ENCODE measurements at places on chromosomes 1 and 21.

- DNase-seq = no peak
These were observed 98.9 kb downstream of the PGBD5 start for GRCh38 chr1:230326971-230327891.

DNA sequence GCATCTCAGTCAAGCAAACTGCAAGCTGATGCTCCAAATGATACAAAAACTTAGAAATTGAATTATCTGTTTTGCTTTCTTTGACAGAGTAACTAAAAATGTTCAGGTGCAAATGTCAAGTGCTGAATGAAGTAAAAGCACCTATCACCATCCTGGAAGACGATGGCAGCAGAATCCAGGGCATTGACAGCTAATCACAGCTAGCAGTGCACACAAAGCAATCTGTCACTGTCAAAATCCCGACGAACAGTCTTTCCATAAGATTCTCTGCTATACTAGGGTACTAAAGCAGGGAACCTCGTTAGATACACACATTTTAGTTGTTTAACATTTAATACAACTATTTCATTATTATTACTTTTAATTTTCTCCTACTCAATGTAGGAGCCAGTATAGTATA lies 233.3 kb downstream of the BRINP3 start:
- no peak for DNase-seq

DNA sequence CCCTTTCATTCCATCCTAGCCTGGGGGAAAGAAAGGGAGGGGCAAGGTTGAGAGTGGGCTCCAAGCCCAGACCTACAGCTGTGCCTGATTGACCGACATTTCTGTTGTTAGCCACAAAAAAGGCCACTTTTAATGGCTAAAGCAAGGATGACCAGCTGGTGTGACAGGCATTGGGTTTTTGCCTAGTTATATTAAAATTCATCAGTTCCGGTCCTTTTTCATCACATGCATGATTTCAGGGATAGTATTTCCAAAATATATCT lies 192.3 kb downstream of the ZNF326 start:
- DNase-seq = no peak

DNA sequence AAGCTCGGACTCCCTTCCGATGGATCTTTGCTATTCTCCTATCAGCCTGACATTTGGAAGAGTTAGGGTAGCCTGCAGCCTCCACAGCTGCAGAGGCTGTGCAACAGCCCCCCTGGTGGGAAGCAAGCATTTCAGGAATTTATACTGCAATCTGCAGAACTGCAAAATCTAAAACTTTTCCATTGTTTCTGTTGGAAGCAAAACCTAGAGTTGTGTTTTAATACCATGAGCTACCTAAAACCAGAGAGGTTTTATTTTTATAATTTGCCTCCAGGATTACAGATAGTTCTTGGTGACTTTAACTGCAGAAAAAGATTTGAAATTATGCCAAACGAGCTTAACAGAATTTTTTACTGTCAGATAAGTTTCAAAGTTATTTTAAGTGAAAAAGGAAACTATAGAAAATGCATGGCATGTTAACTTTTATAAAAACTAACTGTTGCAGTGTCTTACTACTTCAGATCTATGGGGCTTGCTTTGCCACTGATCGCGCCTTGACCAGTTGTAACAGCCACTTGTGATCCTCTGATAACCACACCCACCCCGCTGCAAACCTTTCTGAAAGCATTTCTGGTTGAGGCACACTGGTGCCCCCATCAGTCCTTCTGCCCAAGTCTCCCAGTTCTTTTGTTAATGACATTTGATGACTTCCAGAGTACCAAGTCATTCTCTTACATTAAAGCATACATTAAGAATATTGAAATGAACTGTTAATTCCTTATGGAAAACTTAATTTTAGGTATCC lies 64.8 kb downstream of the PRDM2 start:
- peak; percentile 20 for DNase-seq

- DNase-seq = no peak
These were observed 12.0 kb downstream of the HMGB4 start for GRCh38 chr1:33875862-33876261.

DNA sequence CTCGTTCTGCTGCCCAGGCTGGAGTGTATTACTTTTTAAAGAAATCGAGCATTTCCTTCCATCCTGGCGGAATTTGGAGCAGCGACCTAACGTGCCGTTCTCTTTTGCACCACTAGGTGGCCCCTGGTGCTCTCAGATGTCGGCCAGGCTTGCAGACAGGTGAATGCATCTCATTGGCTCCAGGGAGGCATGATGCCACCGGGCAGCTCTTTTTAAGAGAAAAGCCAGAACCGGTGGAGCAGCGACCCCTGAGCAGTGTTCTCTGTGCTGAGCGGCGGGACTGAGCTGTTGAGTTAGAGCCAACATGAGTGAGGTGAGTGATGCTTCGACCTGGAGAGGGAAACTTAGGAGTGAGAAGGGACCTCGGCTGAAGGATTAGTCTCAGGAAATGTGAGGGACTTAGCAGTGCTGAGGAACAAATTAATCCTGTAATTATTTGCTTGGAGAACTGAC lies at the start of gene PCP4:
TSS of gene PCP4 (plus strand) at position 241 of the 453 bp plus-strand sequence. CDS start at position 305, 64 bp downstream.
- DNase-seq = no peak

DNA sequence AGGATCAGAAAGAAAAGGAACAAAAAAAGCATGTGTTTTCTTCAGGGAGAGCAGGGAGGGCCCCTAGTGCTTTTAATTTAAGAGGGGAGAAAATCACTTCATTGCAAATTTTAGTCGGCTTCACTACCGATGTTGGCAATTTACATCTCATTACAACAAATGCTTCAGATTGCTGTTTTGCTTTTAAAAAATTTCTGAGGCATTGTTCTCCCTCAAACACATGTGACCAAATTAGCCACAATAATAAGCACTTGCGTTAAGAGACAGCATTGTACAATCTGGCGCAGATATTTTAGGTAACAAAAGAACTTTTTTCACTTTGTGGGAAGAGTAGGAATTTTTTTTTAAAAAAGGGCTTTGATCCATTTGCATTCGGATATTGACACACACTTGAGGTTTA lies 29.8 kb downstream of the BEND5 start:
- no peak for DNase-seq

DNA sequence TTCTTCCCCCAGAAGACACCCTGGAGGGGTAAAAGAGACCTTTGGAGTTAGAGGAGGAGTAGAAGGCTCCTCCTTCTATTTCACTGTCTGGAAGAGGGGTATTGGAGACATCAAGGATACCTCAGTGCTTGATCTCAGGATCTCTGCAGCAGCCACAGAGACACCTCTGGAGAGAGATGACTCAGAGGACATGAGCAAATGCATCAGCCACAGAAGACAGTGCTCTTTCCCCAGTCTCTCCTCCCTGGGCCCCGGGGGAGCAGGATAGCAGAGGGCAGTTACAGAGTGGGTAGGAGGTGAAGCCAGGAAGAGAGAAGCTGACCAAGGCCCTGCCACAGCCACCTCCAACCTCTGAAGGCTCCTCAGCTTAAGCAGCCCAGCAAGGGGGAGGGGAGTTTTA lies 15.3 kb upstream of the TEDDM1 start:
- no peak for DNase-seq

- DNase-seq = no peak
These were observed 436 bp upstream of the TTLL7 start for GRCh38 chr1:83999316-83999819.

GRCh38 chr21:38820471-38821239 lies 14.9 kb downstream of the ETS2 start:
- DNase-seq = no peak

GRCh38 chr1:171252482-171252881 lies 4.2 kb downstream of the FMO1 start:
- DNase-seq = no peak

DNA sequence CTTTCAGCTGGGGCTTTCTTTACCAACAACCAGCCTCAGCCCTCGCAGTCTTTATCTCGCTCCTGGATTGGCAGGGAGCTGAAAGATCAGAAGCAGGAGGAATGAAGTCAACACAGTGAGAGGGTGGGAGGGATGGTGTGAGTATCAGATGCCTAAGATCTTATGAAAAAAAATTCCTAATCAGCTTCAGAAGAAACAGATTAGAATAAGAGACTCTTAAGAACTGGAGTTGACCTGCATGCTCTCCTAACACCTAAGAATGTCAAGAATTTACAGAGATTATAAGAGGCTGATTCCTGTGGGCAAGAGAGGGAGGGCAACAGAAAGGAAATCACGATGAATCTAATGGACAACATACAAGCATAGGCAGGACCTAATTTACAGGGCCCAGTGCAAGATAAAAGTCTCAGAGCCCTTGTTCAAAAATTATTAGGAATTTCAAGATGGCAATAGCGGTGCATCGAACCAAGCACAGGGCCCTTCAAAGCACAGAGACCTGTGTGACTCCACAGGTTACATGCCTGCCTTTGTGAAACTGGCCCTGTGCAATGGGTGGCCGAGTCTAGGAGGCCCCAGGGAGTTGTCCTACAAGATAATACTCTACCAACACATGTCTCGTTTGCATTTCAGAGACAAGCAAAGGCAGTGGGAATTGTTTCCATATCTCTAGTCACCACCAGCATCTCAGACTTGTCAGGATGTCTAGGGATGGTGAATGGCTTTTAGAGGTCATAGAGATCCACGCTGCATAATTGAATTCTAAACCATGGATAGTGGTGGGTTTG lies 65.3 kb upstream of the PPP2R5A start:
- no peak for DNase-seq

DNA sequence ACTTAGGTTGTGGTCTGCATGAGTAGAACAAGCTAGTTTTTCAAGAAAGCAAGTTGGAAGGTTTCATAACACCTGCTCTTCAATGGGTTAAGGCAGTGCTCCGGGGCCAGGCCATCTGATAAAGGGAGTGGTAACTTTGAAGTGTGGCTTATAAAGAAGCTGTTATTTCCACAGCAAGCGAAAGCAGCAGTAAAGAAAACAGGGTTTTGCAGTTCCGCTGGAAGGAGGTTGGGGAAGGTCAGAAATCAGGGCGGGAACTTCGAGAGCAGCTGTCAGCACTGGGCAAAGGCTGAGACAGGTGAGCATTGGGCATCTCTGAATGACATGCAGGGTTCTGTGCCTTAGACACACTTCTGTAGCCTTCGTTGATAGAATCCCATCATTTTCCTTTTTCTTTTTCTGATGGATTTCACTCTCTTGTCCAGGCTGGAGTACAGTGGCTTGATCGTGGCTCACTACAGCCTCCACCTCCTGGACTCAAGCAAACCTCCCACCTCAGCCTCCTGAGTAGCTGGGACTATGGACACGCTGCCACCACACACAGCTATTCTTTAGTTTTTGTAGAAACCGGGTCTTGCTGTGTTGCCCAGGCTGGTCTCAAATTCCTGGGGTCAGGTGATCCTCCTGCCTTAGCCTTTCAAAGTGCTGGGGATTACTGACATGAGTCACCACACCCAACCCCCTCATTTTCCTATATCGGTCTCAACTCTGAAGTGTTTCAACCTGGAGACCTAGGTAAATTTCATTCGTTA lies 20.5 kb downstream of the TMEM51 start:
- no peak for DNase-seq

- DNase-seq = no peak
These were observed 84.8 kb upstream of the ATP1A1 start for GRCh38 chr1:116288201-116288598.

- DNase-seq = no peak
These were observed 153.6 kb upstream of the SAMSN1 start for GRCh38 chr21:14699433-14700407.

GRCh38 chr1:173276922-173277800 lies 70.0 kb upstream of the TNFSF4 start:
- no peak for DNase-seq

DNA sequence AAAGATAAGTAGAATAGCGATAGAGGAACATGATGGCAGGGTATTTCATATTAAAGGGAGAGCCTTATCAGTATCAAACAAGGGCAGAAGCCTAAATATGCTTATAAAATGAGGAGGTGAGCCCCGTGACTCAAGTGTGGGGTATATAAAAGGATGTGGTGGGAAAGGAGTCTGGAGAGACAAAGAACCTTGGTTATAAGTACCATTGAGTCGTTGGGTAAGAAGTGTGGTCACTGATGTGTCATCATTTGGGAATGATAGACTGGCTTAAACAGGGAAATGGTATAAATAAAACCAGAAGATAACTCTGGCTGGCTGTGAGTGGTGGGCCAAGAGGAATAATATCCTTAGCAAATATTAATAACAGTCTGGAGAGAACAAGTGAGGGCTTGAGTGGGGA lies 10.9 kb upstream of the CD5L start:
- no peak for DNase-seq

DNA sequence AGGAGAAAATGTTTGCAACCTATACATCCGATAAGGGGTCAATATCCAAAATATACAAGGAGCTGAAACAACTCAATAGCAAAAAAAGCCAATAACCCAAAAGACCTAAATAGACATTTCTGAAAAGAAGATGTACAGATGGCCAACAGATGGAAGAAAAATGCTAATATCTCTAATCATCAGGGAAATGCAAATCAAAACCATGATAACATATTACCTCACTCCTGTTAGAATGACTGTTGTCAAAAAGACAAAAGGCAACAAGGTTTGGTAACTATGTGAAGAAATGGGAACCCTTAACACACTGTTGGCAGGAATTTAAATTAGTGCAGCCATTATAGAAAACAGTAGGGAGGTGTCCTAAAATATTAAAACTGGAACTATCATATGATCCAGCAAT lies 74.7 kb downstream of the LEPR start:
- no peak for DNase-seq

- no peak for DNase-seq
These were observed 2.5 kb downstream of the CNR2 start for GRCh38 chr1:23910553-23911246.

DNA sequence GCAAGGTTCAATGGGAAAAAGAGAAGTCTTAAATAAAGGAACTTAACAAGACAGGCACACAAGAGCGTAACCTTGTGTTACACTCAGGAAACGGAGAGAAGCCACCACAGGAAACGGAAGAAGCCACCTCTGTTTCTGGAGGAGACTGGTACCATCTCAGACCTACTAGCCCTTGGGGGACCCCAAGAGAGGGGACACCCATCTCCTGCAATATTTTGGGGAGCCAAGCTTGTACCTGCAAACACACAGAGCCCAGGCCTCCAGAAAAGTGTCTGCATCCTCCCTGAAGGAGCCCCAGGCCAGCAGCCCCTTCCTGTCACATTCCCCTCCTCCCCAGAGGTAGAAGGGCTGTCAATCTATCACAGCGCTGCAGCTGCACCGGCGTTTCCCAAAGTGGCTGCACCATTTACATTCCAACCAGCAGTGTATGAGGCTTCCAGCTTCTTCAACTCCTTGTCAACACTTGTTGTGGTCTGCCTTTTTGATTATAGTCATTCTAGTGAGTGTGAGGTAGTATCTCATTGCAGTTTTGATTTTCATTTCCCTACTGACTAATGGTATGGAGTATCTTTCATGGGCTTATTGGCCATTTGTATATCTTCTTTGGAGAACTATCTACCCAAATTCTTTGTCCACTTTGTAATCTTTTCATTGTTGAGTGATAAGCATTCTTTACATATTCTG lies 23.0 kb upstream of the PADI1 start:
- no peak for DNase-seq

GRCh38 chr1:230794871-230795605 lies 47.9 kb downstream of the CAPN9 start:
- no peak for DNase-seq

Data from stimulated activated CD8-positive, alpha-beta memory T cell treated with anti-CD3 and anti-CD28 coated beads, Interleukin-2, amount 100 ng/mL, for 1 hour (primary cell).